Fibroblast of upper back skin (primary cell): ENCODE measurements at places on chromosomes 3 and 15.

- no peak for DNase-seq
Measured at GRCh38 chr3:161014843-161015749, 90.1 kb downstream of the B3GALNT1 start.

DNA sequence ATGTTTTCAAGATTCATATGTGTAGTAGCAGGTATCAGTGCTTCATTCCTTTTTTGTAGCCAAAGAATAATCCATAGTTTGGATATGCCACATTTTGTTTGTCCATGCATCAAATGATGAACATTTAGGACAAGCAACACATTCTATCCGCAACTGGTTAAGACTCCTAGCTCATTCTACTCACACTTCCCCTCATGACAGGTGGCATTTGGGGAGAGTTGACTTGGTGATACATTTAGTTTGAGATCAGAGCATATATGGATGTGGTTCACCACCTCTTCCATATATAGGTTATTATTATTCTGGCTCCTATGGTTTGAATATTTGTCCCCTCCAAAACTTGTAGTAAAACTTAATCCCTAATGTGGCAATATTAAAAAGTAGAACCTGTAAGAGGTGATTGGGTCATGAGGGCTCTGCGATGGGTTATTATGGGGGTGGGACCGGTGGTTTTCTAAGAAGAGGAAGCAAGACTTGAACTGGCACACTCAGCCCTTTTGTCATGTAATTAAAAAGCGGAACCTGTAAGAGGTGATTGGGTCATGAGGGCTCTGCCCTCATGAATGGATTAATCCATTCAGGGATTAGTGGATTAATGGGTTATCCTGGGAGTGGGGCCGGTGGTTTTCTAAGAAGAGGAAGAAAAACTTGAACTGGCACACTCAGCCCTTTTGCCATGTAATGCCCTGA, 75.3 kb upstream of the HRH1 start:
- no peak for DNase-seq

- DNase-seq, result peak; percentile 90
Measured at GRCh38 chr15:65939901-65940617, 70.8 kb downstream of the RAB11A start.

GRCh38 chr3:114714957-114715460, 421.2 kb downstream of the TIGIT start:
- no peak for DNase-seq

DNA sequence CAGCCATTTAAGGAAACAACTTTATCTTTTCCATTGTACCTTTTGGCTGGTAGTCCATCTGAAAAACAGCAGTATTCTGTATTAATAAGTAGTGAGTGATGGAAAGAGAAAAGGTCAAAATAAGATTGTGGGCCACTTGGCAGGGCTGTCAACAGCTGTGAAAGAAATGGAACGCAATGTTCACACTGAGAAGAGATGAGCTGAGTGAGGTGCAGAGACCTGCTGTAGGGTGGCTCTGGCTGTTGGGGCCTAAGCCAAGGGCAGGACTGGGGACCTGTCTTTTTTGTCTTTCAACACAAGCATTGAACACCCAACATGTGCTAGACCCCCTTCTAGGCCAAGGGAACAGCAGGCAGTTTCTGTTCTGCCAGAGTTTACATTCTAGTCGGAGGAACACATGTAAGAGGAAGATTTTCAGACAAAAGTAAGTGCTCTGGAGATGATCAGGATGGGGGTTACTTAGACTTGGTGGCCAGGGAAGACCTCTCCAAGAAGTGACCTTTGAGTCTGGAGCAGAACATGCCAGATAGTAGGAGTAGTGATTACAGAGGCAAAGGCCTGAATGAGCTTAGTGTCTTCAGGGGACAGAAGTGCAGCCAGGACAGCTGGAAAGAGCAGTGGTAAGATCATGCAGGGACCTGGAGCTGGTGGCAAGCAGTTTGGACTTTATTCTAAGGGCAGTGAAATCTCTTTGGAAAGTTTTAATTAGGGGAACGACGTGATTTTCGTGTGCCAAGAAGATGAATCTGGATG, 29.6 kb downstream of the TSEN2 start:
- no peak for DNase-seq

DNA sequence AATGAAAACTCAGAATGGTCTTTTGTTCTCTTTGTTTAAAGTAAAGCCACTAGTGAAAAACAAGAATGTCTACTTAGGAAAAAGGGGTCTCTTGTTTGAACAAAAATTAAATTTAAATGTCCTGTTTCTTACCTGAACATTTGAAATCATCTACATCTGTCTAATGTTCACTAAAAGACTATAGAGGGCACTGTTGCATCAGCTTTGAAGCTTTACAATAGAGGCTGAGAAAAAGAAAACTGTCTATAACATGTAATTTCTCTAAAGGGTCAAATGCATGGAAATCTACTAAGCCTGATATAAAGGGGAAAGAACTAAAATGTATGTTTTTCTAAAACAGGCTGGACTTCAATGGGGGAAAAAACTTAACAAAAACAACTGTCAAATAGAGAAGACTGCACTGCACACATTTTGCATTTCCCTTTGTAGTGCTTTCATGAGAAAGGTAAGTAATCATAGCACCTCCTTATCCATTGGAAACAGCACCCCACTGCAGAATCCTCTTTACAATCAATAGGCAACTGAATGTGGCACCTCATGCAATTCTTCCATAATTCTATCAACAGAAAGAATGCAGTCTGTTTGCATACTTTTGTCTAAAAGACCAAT, 26.3 kb downstream of the DPH6 start:
- peak; percentile 75 for DNase-seq

DNA sequence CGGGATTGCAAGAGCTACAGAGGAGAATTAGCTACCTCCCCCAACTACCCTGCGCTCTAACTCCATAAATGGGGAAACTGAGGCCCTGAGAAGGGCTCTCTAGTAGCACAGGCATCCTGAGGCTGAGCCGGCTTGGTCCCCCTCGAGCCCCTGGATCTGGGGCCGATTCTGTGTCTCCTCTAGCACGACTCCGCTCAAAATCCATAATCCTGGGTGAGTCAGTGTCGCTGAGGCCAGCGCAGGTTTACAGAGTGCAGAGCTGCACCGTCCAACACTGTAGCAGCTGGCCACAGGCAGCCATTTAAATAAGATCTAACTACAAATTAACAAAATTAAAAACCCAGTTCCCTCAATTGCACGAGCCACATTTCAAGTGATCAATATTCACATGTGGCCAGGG, 10.8 kb downstream of the GATA2 start:
- no peak for DNase-seq

DNA sequence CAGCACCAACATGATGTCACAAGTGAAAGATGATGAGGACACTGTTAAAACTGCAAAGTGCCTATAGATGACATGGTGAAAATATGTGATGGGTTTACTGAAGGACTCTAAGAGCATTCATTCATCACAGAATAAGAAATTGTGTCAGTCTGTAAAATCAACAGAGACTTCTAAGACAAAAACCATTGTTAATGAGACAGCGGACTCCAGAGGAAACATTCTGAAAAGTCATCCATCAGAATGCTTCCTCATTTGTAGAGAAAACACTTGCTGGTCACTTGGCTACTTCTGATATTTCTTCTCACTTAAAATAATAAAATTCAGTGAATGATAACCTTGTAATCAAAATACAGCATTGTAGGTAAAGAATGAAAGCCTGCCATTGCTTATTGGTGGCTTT, 7.3 kb downstream of the PLSCR4 start:
- no peak for DNase-seq

- DNase-seq, result peak; percentile 26
Measured at GRCh38 chr3:147361454-147362420, 44.6 kb downstream of the ZIC4 start.

- DNase-seq, result peak; percentile 34
Measured at GRCh38 chr15:55902981-55903380, 90.4 kb downstream of the NEDD4 start.

DNA sequence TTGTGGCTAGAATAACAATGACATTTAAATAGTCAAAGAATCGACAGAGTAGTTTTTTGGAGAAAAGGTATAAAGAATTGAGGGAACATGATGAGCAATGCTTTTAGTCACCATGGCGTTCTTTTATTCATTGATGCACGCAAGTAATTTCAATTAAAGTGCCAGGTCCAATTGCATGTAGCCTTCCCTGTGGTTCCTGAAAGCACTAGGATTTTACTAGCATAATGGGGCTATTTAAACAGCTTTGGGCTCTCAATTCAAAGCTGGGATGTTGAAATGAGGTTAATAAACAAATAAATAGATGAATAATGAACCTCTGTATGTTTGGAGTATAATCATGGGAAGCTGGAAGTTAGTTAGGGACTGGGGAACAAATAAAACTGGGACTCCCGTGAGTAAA, 121.2 kb upstream of the GAP43 start:
- DNase-seq, result no peak

DNA sequence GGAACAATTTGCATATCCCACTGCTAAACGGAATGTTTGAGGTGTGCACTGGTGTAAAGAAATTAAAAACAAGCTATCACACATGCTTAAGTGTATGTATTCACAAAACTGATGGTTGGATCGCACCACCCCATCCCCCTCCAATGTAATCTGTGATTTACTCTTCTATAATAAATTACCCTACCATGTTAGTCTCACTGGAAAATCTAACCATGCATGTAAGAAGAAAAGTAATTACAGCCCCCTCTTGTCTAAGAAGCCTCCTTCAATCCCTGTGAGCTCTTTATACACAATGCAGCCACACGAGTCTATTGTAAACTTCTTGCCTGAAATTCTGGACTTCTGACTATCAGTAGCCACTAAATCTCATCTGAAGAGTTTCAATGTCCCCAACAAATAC, 173.6 kb downstream of the ZBTB20 start:
- no peak for DNase-seq

DNA sequence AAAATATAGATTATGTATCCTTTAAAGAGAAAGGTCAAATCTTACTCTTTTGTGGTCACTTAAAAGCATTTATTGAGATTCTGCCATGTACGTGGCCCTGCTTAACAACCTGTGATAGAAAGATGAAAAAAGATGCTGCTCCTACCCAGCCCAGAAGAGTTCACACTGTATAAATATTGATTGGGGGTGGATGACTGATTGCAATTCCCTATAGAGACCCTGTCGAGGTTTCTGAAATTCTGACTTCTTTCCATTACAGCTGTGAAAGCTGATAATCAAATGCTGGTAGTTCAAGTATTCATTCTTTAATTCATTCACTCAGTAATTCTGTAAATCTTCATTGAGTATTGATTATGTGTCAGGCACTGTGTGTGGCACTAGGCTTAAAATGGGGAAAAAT, 114.1 kb upstream of the CHL1 start:
- no peak for DNase-seq

GRCh38 chr3:99145031-99145430, 243.5 kb upstream of the DCBLD2 start:
- DNase-seq, result no peak

GRCh38 chr3:148079370-148079769, 618.3 kb upstream of the AGTR1 start:
- DNase-seq, result no peak

DNA sequence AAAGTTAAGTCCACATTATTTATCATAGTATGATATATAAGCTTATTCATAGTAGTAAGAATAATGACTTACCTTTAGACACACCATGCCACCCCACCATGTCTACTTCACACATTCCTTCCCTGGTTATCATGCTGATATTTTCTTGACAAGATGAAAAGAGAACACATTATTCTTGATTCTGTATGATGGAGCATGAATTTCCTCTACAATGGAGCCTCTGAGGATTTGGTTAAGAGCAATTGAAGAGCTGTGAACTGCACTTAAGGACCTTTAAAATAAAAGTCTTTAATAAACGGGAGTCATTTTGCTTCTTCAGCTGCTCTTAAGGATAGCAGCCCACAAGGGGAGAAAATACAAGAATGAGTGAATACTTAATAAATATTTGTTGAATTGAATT, 226.7 kb downstream of the CADM2 start:
- no peak for DNase-seq

DNA sequence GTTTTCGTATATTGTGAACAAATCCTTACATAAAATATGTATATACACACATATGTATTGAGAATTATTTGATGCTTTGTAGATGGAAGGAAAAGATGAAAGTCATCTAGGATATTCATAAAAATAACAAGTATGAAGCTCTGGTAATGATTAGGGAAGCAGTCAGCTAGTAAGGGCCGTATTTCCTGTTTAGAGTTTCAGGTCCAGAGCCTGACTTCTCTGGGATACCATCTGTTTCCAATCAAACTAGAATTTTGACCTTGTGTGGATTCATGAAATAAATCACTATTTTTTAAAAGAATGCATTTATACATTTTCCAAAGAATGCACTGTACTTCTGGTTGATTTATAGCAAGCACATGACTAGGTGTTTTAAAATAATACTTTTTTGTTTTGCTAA, 156.1 kb upstream of the CGNL1 start:
- peak; percentile 96 for DNase-seq

- DNase-seq, result peak; percentile 1
Measured at GRCh38 chr3:18344306-18345014, 80.7 kb downstream of the SATB1 start.

GRCh38 chr3:16401273-16401672, 112.2 kb downstream of the RFTN1 start:
- no peak for DNase-seq

DNA sequence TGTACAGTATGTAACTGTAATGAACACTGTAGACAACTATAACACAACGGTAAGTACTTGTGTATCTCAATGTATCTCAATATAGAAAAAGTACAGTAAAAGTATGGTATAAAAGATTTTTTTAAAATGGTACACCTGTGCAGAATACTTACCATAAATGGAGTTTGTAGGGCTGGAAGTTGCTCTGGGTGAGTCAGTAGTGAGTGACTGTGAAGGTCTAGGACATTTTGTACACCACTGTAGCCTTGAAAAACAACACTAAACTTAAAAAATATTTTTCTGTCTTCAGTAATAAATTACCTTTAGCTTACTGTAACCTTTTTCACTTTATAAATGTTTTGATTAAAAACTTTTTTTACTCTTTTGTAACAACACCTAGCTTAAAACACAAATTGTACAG, 142.9 kb downstream of the ATG7 start:
- DNase-seq, result no peak

- DNase-seq, result no peak
Measured at GRCh38 chr3:10996345-10997013, 3.9 kb downstream of the SLC6A1 start.

DNA sequence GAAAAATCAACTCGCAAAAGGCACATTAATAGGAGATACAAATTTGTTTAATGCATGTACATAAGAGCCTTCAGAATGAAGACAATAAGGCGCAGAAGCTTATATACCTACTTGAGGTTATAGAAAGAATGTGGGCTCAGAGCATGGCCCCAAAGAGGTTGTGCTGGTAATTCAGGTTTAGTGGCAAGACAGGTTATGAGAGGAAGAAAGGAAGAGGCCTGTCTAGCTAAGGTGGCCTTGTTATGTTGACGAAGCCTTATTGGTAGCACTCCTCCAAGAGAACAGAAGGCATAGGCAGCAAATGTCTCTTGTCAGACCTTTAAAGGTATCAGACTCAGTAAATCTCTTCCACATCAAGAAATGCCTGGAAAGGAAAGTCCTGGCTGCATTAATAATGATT, 290.8 kb downstream of the MCTP2 start:
- DNase-seq, result no peak
